NCI-H2081 treated with DMSO at 0.1 percent for 48 hours (cell line): ENCODE measurements at places on chromosomes 1 and 21.

GRCh38 chr1:167923324-167924056 is 9.6 kb upstream of the ADCY10 start:
- no peak for DNase-seq

GRCh38 chr1:226419284-226420029 is 11.6 kb upstream of the PARP1 start:
- DNase-seq: no peak

GRCh38 chr1:67114162-67114561 is 20.6 kb downstream of the C1orf141 start:
- no peak for DNase-seq

DNA sequence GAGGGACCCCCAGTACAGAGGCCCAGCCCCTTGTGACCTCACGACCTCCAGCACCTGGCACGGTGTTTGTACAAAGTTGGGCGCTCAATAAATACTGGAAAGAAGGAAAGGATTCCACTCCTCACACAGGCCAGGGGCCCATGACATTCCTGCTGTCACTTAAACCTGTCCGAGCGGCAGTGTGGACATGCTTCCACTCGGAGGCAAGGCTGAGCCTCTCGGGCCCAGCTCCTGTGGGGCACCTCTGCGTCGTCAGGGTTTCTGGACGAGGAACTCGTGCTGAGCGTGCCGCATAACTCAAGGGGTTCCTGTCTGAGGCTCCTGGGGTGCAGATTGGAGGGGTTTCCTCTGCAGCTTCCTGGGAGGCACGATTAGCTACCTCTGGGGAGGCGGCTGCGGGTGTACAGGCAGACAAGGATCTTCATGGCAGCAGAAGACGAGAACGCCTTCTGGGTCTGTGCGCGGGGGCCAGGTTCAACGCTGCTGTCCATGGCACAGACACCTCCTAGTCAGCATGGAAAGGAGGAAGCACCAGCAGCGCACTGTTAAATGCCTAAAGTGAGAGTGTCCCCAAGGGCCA is 3.6 kb upstream of the SMIM1 start:
- no peak for DNase-seq

GRCh38 chr1:52917156-52917555 is 4.4 kb downstream of the ECHDC2 start:
- no peak for DNase-seq
